Activated CD8-positive, alpha-beta memory T cell treated with anti-CD3 and anti-CD28 coated beads for 1 hour (primary cell): ENCODE measurements at places on chromosomes 12 and 14.

- DNase-seq = no peak
Observed at GRCh38 chr12:114221136-114221833, 184.7 kb downstream of the TBX5 start.

- no peak for DNase-seq
Observed at GRCh38 chr14:28783664-28784063, 17.1 kb downstream of the FOXG1 start.

DNA sequence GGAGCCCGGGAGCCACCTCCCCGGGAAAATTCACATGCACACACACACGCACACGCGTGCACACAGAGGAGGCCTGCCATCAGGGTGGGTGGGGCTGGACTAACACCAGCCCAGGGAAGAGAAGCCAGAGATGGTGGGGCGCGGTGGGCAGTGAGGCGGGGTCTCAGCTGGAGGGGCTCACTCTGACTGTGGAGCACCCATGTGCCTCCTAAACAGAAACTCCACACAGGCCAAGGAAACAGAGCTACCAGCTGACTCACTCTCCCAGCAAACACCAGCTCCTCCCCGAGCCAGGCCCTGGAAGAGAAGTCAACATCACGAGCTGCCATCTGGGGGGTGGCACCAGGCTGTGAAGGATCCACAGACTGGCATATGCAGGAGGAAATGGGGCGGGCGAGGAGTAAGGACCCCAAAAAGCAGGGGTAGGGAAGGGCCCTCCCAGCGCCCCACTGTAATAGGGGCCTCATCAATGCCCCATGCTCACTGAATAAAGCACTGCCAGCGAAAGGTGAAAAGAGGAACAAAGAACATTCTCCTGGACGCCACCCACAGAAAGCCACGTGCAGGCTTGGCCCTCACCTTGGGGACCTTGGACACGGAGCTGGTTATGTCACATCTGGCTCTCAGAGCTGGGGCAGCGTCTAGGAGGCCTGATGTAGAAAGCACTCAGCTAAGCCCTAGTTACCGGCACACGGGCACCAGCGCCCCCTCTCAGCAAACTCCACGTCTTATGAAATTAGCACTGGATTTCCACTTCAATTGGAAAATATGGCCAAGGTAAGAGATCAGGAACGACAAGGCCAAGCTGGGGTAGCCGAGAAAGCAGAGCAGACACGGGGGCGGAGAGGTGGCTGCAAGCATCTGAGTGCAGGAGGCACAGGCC lies 8.4 kb upstream of the INF2 start:
- DNase-seq = no peak

- no peak for DNase-seq
Observed at GRCh38 chr12:68221497-68221896, 4.1 kb downstream of the IL26 start.

GRCh38 chr14:23114669-23115038 lies 4.4 kb downstream of the CEBPE start:
- DNase-seq = no peak

GRCh38 chr14:52108823-52109222 lies 40.0 kb upstream of the NID2 start:
- no peak for DNase-seq

DNA sequence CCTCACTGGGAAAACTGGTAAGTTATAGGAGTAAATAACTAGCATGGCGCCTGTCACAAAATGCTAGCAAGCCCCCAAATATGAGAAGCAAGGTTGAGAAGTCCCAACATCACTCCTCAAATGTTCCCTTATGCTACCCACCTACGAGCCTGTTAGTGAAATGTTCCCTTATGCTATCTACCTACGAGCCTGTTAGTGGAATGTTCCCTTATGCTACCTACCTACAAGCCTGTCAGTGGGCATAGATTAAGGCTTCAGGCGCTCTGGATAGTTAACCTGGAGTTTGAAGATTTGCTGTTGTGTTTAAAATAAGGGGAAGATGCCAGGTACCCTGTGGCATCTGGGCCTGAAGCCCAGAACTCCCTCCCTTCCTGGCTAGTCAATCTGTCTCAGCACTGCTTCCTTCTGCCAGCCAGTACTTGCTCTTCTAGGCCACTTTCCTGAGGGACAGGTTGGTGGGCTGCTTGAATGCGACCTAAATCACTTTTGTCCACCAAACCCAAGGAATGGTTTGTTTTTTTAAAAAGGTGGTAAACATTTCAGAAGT lies 67.1 kb upstream of the SINHCAF start:
- DNase-seq = no peak

DNA sequence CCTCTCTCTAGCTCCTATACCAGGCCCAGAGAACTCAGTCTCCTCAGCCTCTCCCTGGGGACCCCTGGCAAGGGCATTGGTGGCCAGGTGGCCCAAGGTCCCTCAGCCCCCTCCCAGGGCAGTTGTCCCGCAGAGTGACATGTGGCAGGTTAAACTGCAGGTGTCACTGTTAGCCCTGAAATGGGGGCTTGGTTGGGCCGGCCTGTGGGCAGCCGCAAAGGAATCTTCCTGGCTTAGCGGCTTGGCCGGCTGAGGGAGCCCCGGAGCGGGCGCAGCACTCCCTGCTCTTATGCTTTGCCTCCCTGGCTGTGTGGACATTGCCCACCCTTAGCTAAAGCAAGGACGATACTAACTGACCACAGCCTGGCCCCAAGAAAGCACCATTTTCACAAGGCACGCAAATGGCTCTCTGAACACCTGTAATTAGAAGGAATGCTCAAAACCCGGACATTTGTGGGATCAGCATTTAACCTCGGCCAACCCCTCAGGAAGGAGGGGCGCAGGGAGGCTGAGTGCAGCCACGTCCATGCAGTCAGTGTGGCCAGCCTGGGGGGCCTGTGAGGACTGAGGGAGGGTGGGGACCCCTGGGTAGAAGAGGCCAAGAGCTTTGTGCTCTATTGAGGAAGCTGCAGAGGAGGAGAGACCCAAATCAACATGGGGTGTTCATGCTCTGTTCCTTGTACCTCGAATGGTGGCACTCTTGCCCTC lies 82.2 kb downstream of the PAPOLA start:
- no peak for DNase-seq

DNA sequence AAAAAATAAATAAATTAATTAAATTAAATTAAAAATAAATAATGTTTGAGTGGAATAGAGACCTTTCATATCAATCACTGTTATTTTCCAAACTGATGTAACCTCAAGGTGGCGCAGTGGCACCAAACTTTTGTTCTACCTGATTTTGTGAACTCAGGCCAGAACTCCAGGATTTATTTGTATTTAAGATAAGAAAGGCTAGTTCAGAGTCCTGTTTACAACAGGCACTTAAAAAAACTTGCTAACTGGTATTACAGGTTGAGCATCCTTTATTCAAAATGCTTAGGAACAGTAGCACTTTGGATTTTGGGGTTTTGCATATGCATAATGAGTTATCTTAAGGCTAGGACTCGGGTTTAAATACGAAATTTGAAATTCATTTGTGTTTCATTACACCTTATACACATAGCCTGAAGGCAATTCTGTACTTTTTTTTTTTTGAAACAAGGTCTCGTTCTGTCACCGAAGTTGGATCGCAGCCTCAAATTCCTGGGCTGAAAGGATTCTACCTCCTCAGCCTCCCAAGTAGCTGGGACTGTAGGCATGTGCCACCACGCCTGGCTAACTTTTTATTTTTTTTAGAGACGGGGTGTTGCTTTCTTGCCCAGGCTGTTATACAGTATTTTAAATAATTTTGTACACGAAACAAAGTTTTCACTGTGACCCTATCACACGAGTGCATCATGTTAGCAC lies 32.4 kb downstream of the YY1 start:
- DNase-seq = no peak

GRCh38 chr12:89023936-89024335 lies 328.4 kb downstream of the DUSP6 start:
- DNase-seq = no peak

GRCh38 chr12:58656254-58657009 lies 263.9 kb downstream of the LRIG3 start:
- no peak for DNase-seq

- no peak for DNase-seq
Observed at GRCh38 chr12:89883630-89884389, 175.2 kb upstream of the ATP2B1 start.

- no peak for DNase-seq
Observed at GRCh38 chr12:46787496-46788055, 38.2 kb downstream of the SLC38A4 start.

DNA sequence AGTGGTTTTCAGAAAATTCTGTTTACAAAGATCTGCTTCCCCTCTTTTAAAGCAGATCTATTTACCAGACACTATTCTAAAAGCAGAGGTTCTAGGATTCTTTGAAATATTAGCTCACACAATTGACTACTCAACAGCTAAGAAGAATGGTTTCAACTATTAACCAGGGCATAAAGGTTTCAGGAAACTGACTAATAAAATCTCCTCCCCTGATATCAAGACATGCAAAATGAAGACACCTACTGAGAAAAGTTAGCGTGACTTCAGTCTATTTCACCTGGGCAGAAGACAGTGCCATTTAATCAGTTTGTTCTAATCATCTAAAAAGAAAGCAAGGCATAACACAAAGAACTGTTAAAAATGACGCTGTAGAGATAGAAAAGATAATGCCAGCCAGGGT lies 22.2 kb downstream of the DAD1 start:
- DNase-seq = no peak

GRCh38 chr14:64971943-64972791 lies at the start of gene RAB15:
RAB15 (minus strand) TSS chr14:64972336; CDS start chr14:64972076, 260 bp downstream.
- no peak for DNase-seq

GRCh38 chr14:100674897-100675619 lies 51.6 kb upstream of the DLK1 start:
- no peak for DNase-seq

- no peak for DNase-seq
Observed at GRCh38 chr14:36773558-36773957, 111.9 kb downstream of the PAX9 start.

DNA sequence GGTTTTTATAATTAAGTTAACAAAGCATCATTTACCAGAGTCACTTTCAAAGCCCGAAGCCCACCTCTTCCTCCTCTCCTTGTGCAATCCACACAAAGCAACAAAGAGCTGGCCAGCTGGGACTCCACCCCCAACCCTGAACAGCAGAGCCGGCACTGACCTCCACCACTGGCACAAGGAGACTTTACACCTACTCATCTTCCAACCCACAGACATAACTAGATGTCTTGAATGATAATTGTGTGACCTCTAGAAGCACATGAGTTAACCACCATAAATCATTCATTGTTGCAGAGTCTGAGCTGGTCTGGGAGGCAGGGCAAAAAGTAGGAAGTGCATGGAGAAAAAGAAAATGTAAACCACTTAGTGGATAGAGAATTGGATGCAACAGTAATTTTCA lies 72.2 kb downstream of the ST8SIA1 start:
- DNase-seq = no peak

- DNase-seq = no peak
Observed at GRCh38 chr12:124147575-124147974, 147.3 kb upstream of the RFLNA start.

- DNase-seq = peak; percentile 23
Observed at GRCh38 chr14:85934123-85934885, 404.4 kb downstream of the FLRT2 start.

DNA sequence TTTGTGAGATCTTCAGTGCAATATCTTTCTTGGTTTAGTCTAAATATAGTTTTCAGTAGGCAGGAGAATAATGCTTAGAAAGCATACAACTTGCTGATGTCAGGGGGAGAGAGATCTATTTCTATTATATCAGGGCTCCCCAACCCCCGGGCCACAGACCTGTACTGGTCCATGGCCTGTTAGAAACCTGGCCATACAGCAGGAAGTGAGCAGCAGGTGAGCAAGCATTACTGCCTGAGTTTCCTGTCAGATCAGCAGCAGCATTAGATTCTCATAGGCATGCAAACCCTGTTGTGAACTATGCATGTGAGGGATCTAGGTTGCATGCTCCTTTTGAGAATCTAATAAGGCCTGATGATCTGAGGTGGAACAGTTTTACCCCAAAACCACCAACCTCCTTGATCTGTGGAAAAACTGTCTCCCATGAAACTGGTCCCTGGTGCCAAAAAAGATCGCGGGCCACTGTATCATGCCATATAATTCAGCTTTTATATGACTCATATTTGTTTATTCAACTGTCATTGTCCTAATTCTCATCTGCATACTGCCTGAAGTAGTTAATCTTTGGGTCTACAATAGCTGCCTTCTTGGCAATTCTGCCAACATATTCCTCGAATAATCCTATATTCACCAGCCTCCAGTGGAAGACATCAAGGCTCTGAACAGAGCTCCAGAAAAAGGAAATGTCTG lies 163.6 kb upstream of the DYRK2 start:
- DNase-seq = no peak

- no peak for DNase-seq
Observed at GRCh38 chr12:53955776-53956250, 1.1 kb downstream of the HOXC12 start.

GRCh38 chr14:79318371-79318770 lies 892.9 kb downstream of the DIO2 start:
- DNase-seq = no peak

DNA sequence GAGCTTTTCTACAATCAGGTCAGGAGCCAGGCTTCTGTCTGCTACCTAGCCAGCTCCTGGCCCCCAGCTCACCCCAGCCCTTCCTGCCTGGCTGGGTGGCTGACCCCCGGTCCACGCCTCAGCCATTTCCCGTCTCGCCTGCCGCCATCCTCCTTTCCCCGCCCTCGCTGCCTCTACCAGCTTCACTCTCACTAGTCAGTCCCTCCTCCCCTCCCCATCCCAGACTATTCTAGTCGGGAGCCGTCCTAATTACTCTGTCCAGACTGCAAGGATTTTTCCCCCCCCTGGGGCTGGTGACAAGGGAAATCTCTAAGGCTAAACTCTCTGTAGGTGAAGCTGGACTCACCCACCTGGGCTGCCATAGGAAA lies 825 bp downstream of the DHH start:
- no peak for DNase-seq
